ENCODE measurements at places on chromosomes 13 and 19. TPM values are rescaled to one million over a fixed set of nuclear protein-coding genes. Genes with fewer than 3 reads are reported as not detected.

DNA sequence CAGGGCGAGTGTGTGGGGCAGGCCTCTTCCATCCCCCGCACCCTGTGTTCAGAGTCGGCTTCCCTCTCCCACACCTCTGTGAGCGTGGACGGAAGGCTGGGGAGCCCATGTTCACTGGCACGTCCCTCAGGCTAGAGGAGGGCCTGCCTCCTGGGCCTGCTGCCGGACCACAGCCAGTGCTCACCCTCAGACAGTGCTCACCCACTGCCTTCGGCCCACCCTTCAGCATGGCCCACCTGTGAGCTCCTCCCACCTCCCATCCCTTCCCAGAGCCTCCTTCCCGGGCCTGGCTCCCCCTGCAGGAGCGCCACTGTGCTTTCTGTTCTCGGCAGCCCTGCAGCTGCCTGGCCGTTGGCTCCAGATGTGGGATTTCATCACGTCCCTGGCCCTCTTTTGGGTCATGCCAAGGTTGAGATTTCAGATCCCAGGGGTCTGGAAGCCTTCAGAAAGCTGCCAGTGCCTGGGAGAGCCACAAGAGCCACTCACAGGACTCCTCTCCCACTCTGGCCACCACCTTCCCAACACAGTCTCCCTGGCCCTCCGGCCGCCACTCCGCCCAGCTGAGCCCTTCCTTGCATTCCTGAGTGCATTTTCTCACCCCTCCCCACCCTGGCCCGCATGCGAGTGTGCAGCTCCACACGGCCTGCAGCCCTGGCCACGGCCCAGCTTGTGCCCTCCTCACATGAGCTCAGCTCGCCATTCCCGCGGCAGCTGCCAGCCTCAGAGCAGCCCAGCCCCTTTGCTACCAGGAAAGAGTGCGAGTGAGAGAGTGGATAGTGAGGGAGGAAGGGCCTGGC lies 25.3 kb downstream of the CAPN12 start:
- peaks cover 4% of the 10 kb centered on the region for H3K36me3 ChIP-seq
- no peaks in the 10 kb centered on the region for H3K27me3 ChIP-seq
- DNase-seq, result no peak
- H3K27ac ChIP-seq, result peak overlapping the region; percentile 89
- no peak overlapping the region for H3K4me3 ChIP-seq

- H3K4me1 ChIP-seq, result no peaks in the 10 kb centered on the region
- no peaks in the 10 kb centered on the region for H3K36me3 ChIP-seq
- H3K27ac ChIP-seq, result no peak overlapping the region
- no peaks in the 10 kb centered on the region for H3K27me3 ChIP-seq
- H3K4me3 ChIP-seq, result no peak overlapping the region
These were observed 1.0 kb upstream of the LGALS7 start for GRCh38 chr19:38774181-38774950.

DNA sequence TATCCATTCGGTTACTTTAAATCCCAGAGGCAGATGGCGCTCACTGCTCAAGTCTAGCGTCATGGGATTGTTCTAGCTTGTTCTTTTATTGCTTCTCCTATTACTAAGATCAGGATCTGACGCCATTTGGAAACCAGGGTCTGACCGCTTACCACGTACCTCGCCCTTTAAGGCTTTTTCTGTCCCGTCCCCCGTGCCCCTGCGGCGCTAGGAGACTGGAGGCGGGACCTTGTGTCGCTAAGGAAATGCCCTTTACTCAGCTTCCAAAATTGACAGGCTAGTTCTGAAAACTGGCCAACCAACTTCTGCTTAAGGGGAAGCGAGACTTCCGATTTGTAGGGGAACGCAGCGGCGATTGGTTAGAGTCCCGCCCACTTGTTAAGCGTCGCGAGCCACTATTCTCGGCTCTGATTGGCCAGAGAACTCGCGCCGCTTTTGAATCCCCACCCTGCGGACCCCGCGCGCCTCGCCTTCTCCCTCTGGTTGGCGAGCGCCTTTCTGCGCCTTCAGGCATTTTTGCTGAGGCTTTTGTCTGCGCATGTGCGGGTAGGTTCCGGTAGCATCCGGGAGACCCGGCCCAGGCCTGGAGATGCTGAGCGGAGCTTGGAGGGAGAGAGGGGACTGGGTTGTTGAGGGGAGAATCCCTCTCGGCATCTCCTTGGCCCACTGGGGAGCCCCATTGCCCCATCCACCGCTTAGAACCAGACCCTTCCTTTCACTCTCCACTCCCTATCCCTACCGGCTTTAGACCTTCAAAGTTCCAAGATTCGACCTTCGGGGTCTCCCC lies 3.9 kb upstream of the C19orf84 start:
- peak overlapping the region; percentile 7 for H3K4me3 ChIP-seq
- peak; percentile 97 for DNase-seq
- H3K27ac ChIP-seq, result peak overlapping the region; percentile 79
- H3K27me3 ChIP-seq, result no peaks in the 10 kb centered on the region
- H3K36me3 ChIP-seq, result no peaks in the 10 kb centered on the region

Gene FCGBP
- 3.1 TPM for polyA plus RNA-seq

Gene FRY
- 1.5 TPM for polyA plus RNA-seq

Gene LRRC63
- 0.21 TPM for polyA plus RNA-seq

Gene LCP1
- polyA plus RNA-seq, result 18.9 TPM

Gene ZNF554
- 5.0 TPM for polyA plus RNA-seq

Gene ZNF324B
- 1.9 TPM for polyA plus RNA-seq
